ENCODE measurements at places on chromosomes 5 and 9.

- DNase-seq, result no peak
These were observed 6.6 kb upstream of the CNOT6 start for GRCh38 chr5:180487556-180487955.

DNA sequence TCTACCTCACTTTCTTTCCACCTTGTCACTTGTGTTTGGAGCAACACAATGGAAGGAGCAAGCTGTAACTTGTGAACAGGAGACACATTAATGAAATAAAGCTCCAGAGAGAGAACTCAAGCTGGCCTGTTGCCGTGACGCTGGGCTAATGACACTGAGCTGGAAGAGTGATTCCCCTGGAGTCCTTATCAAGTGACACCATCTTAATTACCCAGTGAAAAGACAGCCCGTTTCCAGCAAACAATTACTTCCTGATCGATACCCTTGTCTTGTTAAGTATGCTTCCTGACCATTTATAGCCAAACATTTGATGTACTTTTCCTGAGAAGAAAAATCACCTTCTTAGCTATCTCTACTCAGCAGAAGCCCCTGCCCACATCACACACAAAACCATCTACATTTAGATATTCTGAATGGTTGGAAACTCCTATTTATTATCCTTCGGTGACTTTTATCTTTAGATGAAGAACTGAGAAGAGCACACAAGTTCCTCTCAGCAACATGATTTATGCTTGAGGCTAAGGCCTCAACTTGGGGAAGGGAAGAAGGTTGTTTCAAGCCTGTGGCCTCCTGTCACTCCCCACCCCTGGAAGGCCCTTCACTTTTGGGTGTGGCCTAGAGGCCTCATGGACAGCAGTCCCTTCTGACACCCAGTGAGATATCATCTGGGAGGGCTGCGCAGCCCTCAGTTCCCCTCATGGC lies 34.1 kb downstream of the CRHBP start:
- no peak for DNase-seq

- no peak for DNase-seq
These were observed 57.0 kb upstream of the MROH2B start for GRCh38 chr5:41127967-41128690.

GRCh38 chr9:124478354-124478753 lies 28.1 kb downstream of the ADGRD2 start:
- DNase-seq, result no peak

DNA sequence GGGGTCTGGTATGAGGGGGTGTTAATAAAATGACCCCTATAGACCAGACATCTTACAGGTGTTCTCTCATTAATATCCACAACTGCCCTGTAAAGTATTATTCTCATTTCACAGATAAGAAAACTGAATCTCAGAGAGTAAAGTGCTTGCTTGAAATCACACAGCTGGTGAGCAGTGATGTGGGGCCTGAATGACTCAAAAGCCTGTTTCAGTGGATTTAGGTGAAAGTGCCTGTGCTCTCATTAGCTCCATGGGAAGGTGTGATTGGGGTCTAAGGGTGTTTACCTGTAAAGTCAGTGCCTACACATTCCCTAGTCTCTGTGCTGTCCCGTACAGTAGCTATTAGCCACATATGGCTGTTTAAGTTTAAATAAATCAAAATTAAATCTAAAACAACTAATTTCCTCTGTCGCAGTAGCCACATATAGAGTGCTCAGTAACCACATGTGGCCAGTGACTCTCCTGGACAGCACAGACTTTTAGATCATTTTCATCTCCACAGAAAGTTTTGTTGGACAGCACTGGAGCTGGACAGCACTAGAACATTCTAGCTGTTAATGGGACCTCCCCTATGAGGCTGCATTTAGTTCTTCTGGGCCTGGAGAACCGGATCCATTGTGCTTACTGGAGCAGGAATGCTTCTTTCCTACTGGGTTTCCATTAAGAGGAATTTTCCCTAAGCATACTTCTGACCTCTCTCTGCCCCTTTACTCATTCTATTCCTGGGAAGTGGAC lies 52.5 kb upstream of the SEMA6A start:
- no peak for DNase-seq

- DNase-seq, result no peak
These were observed 98.4 kb downstream of the ZNF354C start for GRCh38 chr5:179158556-179158955.

GRCh38 chr5:6599739-6600138 lies 33.1 kb downstream of the NSUN2 start:
- no peak for DNase-seq

DNA sequence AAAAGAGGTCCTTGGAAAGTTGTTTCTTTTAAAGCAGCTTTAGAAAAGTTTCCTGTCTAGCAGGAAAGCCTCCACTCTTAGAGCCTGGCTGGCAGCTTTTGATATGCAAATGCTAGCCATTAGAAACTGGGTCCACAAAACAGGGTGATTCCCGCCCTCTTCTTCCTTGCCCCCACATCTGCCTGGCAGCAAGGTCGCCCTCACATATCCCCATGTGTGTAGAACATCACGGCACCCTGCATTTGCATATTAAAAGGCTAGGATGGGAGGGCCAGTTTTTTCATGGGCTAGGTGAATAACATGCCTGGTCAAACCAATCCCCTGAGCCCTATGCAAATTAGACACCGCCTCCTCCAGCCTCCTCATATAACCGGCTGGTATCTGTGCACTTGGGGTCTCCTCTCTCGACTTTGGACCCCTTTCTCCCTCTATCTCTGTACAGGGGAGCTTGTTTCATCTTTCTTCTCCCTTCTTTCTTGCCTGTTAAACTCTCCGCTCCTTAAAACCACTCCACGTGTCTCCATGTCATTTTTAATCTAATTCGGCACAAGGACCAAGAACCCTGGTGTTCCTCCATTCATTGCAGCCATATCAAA lies 426.8 kb upstream of the CTNND2 start:
- DNase-seq, result no peak

DNA sequence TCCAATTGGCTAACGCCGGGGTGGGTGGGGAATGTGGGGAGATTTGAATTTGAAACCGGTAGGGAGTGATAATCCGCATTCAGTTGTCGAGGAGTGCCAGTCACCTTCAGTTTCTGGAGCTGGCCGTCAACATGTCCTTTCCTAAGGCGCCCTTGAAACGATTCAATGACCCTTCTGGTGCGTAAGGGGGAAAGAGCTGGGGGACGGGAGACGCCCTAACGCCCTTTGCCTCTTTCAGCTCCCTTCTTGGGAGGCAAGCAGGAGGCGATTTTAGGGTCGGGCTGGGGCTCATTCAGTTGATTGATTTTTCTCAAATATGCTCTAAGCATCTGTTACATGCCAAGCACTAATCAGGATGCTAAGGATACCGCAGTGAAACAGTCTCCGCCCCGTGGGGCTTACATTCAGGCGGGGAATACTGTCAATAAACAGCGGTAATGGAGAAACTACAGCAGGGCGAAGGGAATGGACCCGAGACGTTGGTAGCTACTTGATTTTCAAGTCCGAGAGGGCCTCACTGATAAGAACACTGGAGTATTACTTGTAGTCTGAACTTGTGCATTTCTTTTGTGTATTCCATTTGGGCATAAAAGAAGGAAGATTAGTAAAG lies at the start of gene HMMR:
Gene HMMR (plus strand): TSS at position 71 of the 610 bp plus-strand sequence. CDS start 61 bp downstream, at position 132.
- DNase-seq, result no peak

DNA sequence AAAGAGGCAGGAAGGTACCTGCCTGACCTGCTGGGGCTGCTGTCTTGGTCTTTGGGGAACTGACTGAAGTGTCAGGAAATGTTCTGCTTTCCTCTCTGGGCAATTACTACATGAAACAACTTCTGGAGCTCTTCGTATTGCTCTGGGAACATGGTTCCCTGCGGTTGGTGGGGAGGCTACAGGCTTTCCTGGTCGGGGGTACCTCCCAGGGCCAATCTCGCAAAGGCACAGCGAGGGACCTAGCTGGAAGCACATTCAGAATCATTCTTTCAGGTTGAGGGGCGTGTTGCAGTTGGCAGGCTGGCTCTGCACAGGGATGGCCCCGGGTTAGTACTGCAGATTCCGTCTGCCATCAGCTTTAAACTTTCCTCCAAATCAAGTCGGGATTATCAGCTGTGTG lies 88.9 kb upstream of the RANBP3L start:
- no peak for DNase-seq

DNA sequence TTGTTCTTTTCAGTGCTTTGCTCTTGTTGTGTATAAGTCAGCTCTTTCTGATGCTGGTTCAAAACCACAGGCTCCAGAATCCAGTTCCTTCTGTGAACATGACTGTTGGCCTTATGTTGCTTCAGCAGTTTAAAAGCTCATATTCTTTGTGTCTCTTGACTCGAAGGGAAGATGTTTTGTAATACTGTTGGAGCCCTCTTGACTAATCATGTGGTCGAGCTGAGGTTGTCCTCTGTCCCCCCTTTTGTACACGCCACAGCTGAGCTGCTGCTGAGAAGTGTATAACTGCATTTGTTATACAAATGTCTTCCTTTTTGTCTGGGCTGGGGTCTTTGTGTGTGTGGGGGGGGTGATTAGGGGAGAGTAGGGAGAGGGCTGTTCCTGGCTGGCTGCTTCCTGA lies 35.8 kb downstream of the SLC36A1 start:
- peak; percentile 54 for DNase-seq

GRCh38 chr5:97854871-97855762 lies 672.1 kb upstream of the RIOK2 start:
- DNase-seq, result peak; percentile 3

DNA sequence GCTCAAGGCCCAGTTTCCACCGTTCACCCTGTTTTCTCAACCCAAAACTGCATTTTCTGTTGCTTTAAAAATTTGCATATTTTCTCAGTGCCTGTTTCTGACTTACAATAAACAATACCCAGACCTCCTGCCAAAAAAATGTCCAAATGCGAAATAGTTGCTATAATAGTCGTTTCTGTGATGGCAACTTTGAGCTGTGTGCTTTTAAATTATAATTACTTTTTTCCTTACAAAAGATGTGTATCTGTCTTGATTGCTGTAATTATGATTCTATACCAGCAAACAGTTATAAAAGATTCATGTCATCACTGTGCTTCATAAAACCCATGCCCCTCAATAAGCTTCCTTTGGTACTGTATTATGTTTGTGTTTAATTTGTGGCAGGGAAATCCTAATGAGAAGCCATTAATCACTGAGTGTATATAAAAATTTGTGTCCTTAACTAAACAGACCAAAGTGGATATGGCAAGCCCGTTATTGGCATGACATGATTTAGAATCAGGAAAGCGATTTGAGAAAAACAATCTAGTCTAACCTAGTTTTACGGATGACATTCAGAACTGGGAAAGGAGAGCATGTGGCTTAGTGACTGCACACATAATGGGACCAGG lies 5.4 kb upstream of the SLC1A3 start:
- peak; percentile 24 for DNase-seq

DNA sequence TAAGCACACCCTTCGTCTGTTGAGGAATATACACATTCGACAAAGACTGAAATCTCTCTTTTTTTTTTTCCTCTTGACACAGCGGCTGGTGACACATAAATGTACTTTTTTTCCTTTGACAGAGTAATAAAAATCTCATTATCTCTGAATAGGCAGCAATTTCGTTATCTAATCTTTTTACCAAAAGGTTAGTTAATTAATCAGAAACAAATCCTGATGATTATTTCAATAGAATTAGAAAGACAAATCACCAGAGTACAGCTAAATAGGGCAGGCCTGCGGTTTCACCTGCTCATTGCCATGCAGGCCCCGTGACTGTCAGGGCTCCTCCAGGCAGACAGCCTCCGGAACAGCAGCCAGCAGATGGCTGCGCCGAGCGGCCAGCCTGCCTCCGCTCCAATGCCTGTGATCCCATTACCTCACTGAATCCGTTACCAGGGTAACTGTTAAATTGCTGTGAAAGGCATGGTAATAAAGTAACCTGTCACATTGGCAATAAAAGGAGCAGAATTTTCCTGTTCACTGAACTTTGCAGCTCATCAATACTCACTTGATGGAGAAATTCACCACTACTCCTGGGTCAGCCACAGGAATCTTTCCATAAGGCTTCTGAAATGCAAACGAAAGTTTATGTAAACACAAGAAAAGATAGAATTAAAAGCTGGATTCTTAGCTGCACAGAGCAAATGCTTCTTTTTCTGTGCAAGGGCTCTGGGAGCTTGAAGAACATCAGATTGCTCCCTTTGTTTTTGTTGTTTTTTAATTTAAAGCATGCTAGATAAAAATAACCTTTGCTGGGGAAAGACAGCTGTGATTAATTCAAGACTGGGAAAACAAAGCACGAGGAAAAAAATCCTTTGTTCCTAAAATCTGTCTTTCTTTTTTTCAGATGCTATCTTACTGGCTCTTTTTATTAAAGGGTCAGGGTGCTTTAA lies 666.4 kb upstream of the ZNF608 start:
- DNase-seq, result peak; percentile 87

DNA sequence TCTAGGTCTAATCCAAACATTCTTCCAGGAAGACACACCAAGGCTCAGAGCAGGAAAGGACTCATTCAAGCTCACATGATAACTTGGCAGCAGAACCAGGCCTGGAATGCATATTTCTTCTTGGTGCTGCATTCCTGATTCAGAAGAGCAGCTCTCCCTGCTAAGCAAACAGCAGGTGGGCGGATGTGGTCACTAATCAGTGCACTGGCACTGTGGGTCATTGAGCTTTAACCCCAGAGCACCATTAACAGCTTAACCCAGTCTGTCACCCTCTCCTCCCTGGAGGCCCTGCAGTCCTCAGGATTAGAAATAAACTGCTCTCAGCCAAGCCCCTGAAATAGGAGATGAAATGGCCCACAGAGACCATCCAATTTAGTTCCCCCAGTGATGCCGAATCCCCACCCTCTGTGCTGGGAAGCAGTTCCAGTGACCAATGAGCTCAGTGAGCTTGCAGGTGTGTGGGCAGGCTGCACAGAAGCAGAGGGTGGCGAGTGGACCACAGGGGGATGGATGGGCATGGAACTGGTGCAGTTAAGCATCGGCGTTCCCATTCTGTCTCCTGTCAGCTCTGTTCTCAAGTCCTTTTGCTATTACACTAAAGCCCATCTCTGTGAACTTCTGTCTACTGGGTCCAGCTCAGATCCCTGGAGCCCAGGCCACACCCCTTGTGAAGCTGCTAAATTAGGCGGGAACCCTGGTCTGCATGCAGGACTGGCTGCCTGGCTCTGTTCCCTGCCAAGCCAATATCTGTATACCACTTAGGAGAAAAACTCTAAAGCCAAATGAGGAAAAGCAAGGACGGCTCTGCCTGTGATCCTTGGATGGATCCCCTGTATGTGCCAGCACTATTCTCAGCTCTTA lies 16.6 kb upstream of the MEGF9 start:
- DNase-seq, result peak; percentile 69
